ENCODE measurements at places on chromosomes 2 and 18. TPM values are rescaled to one million over a fixed set of nuclear protein-coding genes. Genes with fewer than 3 reads are reported as not detected.

MOGAT1 gene
- total RNA-seq: not detected

ACTR1B gene
- 37.5 TPM for total RNA-seq

DNAJC5G gene
- not detected for total RNA-seq

COPS8 gene
- 171 TPM for total RNA-seq

SYT4 gene
- not detected for total RNA-seq

IL1F10 gene
- total RNA-seq: not detected

RAB27B gene
- total RNA-seq: 11.2 TPM

HAAO gene
- not detected for total RNA-seq

Data from A549 treated with dexamethasone at 1 μM for 4 hours (cell line).